Thoracic aorta (tissue), 2 donors: ENCODE measurements at places on chromosomes 1 and 21. TPM values are rescaled to one million over a fixed set of nuclear protein-coding genes. Genes with fewer than 3 reads are reported as not detected.
A peak's percentile ranks its signal among the peaks of the same experiment; 100 is the strongest.

DNA sequence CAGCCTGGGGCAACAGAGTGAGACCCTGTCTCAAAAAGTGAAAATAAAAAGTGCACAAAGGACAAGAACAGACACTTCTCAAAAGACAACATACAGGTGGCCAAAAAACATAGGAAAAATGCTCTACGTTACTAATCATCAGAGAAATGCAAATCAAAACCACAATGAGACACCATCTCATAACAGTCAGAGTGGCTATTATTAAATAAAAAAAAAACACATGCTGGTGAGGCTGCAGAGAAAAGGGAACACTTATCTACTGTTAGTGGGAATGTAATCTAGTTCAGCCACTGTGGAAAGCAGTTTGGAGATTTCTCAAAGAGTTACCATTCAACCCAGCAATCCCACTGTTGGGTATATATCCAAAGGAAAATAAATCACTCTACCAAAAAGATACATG, 173.2 kb downstream of the SMYD3 start:
- no peak for DNase-seq

GRCh38 chr1:90826834-90827233, 109.7 kb upstream of the BARHL2 start:
- no peak for DNase-seq

DNA sequence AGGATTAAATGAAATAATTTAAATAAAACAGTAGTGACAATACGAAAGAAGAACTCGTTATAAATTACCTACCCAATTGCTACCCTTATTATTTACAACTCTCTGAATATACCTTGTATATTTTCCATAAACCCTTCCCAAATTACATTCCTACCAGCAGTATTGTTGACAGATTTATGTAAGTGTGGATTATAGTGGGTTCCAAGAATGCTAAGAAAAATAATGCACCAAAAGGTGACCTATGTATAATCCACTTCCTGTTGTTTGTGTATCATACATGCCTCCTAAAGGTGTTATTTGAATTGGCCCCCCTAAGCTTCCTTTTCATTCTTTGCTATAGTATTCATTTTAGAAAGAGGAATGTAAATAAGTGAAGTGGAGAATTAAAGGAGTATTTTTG, 33.2 kb upstream of the CXADR start:
- DNase-seq: no peak

- DNase-seq: no peak
Measured at GRCh38 chr1:119372503-119373086, 4.0 kb downstream of the HAO2 start.

- DNase-seq: no peak
Measured at GRCh38 chr1:233240829-233241682, 54.5 kb downstream of the PCNX2 start.

DNA sequence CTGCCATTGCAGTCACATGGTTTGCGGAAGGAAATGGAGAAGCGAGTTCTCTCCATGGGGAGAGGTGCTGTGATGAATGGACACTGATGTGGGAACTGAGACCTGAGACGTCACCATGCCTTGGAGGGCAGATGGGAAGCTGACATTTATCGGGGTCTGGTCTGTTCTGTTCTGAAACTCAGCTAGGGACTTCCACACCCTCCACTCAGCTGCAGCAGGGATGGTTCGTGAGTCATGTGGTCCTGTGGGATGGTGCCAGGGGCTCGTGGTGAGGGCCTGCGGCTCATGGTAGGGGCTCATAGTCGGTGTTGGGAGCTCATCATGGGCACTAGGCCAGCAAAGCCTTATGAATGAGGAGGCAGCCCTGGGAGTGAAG, 6.1 kb downstream of the GPR137B start:
- no peak for DNase-seq

- peak; percentile 9 for DNase-seq
Measured at GRCh38 chr1:31843506-31843905, 27.7 kb upstream of the SPOCD1 start.

- no peak for DNase-seq
Measured at GRCh38 chr1:93701629-93702028, 20.0 kb upstream of the BCAR3 start.

GRCh38 chr1:78358165-78358564, 132.6 kb upstream of the PTGFR start:
- no peak for DNase-seq

DNA sequence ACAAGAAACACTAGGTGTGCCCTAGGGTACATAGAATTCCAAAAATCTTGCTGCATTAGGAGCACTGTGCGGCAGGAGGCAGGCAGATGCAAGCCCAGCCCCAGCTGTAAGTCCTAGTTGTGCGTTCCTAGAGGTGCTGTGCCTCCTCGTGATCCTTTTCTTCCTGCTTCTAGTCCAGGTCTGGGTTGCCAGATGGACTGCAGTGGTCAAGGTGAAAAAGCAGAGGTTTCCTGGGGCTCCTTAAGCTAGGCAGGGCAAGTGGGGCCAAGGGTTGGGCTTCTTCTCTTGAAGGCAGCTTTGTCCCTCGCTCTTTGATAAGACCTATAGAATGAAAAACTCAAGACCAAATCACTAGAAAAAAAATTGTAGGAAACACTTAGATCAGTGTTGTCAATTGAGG, 21.6 kb upstream of the SLC45A3 start:
- no peak for DNase-seq

GRCh38 chr1:1230656-1231399, 973 bp downstream of the SDF4 start:
- no peak for DNase-seq

GRCh38 chr1:23422241-23422877, 2.2 kb downstream of the TCEA3 start:
- DNase-seq: peak; percentile 41

DNA sequence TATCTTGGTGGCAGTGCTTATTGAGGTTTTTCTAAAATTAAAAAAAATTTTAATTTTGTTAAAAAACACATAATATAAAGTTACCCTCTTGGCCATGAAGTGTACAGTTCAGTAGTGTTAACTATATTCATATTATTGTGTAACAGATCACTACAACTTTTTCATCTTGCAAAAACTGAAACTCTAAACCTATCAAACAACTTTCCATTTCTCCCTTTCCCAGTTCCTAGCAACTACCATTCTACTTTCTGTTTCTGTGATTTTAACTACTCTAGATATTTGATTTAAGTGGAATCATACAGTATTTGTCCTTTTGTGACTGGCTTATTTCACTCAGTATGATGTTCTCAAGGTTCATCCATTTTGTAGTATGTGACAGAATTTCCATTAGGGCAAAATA, 55.5 kb downstream of the SLAMF6 start:
- no peak for DNase-seq

GRCh38 chr1:178275049-178275448, 181.1 kb downstream of the RASAL2 start:
- DNase-seq: no peak

GRCh38 chr1:37038227-37039093, 4.1 kb upstream of the GRIK3 start:
- no peak for DNase-seq

DNA sequence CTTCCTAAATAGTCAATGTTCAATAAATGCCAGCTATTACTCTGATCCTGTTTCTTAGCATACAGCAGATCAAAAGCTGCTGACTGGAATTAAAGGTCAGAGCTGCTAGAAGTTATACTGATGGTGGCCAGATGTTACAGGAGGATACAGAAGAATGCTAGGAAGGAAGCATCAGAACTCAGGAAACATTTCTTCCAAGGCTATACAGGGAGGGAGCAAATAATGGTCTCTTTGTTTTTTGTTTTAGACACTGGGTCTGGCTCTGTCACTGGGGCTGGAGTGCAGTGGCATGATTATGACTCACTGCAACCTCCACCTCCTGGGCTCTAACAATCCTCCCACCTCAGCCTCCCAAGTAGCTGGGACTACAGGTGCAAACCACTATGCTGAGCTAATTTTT, 175.5 kb downstream of the RGS7 start:
- DNase-seq: no peak

DNA sequence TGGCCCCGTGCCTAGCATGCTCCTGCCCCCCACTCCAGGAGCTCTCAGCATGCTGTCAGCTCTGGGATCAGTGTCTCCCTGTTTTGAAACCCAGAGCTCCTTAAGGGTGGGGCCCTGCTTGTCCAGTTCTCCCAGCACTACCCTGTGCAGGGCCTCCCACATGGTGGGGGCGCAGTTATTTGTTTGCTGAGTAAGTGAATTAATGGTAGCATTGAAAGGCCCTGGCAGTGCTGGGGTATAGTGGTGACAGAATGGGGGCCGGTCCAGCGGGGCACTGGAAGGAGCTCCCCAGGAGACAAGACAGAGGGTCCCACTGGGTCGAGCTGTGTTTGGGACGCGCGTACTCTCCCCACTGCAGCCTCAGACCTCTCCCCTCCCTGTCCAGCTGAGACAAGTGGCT, 99.9 kb downstream of the NPHP4 start:
- DNase-seq: no peak

DNA sequence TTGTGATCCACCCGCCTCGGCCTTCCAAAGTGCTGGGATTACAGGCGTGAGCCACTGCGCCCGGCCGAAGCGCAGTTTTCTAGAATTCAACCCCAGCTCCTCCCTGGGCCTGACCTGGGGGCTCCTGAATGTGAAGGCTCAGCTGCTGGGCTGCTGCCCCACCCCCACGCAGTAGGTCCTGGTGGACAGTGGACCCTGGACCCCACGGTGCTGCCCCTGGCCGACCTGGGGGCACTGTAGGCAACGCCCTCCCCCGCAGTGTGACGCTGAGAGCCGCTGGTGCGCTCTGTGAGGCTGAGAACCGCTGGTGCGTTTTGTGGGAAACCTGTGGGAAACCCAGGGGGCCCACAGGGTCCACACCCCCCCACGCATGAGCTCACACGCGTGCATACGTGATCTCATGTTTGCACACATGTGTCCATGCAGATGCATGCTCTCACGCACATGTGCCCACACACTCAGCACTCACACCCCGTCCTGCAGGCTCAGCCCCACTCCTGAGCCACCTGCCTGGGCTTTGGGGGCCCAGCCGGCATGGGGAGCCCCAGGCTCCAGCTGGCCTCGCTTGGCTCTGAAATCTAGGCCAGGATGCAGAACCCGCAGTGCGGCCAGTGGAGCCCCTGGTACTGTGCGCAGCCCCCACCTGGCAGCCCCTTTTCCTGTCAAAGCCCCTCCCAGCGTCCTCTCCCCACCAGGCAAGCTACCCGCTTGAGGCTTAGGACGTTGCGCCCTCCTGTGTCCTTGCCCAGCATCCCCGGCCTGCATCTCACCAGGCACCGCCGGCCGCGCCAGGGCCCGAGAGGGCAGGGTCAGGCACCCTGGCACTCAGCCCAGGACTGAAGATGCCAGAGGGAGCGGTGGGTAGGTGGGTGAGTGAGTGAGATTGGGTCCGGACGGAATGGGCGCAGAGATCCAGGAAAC, 67.7 kb downstream of the COL18A1 start:
- no peak for DNase-seq

DNA sequence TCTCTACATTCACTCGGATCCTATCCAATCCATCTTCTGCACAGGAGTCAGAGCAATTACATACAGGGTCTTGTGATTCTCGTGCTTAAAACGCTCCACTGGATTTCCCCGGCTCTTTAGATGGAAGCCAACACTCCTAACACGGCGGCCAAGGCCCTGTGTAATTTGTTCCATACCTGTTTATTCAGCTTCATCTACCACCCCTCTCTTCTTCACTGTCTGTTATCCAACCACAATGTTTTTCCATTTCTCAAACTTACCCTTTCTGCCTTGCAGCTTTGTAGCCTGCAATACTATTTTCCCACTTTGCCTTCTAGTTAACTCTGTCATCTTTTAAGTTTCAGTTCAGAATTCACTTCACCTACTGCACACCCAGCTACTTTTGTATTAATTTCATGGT, 249.6 kb upstream of the USP25 start:
- DNase-seq: no peak

DNA sequence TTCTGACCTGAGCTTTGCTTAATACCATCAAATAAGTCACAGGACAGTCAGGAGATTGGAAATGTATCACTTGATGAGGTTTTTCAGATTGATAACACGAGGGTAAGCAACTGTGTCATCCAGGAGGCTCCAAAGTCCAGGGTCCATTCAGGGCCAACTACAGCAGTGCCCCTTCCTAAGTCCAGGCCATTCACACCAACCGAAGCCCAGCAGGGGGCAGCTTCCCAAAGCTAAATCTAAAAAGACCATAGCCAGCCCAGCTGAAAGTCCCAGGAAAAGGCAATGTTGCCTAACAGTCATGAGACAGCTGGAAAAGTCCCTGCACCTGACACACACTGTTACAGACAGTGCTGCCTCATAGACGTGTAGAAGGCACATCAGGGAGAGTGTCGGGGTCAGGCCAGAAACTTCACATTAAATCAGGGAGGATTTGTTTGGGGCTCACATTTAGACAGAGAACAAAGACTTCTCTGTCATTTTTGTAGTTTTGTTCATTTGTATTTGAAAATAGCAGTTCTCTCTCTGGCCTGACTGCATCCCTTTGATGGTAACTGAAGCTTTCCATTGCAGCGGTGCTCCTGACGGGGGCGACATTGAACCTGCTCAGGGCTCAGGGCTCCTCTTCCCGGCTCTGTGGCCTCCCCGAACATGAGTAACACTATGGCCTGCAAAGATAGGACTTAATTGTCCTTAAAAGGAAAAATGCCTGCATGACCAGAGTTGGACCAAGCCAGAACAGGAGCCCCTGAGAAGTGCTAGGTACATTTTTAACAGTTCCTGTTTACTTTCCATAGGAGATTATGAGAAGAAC, 200.4 kb downstream of the NRIP1 start:
- DNase-seq: no peak

The IL20 gene
- total RNA-seq: not detected

The GPR3 gene
- total RNA-seq: not detected

The MANEAL gene
- total RNA-seq: 1.8 TPM

The SLC45A1 gene
- 6.0 TPM for total RNA-seq

The INSRR gene
- not detected for total RNA-seq

The PPFIA4 gene
- 13.5 TPM for total RNA-seq

The KCNA3 gene
- 3.9 TPM for total RNA-seq

The TAL1 gene
- 3.0 TPM for total RNA-seq

The NBPF9 gene
- 29.4 TPM for total RNA-seq

The ARHGEF19 gene
- total RNA-seq: 8.5 TPM

The GPR25 gene
- total RNA-seq: not detected

The CCDC181 gene
- 0.54 TPM for total RNA-seq

The PCBP3 gene
- 4.5 TPM for total RNA-seq
